Thyroid gland (tissue), 4 donors: ENCODE measurements at places on chromosomes 5 and 9. TPM values are rescaled to one million over a fixed set of nuclear protein-coding genes. Genes with fewer than 3 reads are reported as not detected.

GRCh38 chr9:129879103-129879699, 43.9 kb downstream of the USP20 start:
- DNase-seq = no peak
- H3K27me3 ChIP-seq = no peaks in the 10 kb centered on the region
- no peak overlapping the region for H3K27ac ChIP-seq
- H3K36me3 ChIP-seq = peaks cover 20% of the 10 kb centered on the region
- peaks cover 5% of the 10 kb centered on the region for H3K4me1 ChIP-seq

DNA sequence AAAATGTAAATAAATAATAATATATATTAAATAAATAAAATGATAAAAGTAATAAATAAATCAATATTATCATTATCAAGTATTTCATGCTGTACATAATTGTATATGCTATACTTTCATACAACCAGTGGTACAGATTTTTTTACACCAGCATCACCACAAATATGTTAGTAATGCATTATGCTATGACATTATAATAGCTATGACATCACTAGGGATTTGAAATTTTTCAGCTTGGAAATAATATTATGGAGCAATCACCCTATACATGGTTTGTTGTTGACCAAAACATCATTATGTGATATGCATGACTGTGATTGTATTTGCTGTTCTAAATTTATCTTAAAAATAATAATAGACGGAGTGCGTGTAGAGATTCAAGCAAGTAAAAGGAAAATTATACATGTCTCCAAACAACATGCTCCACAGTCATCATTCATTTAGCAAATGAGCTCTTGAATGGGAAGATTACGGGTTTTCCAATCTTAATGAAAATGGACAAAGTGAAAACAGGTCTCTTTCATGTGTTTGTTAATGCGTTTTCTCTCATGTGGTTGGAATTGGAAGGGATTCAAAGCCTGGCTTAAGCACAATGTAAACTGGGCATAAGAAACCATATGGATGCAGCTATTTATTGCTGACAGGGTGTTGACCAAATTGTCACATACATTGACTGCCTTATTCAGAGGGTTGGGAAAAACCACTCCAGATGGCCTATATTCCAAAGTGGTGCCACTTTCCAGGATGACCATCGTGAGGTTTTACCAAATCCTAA, 643.0 kb upstream of the RGMB start:
- DNase-seq = no peak
- no peak overlapping the region for H3K27ac ChIP-seq
- no peaks in the 10 kb centered on the region for H3K4me1 ChIP-seq
- no peaks in the 10 kb centered on the region for H3K27me3 ChIP-seq
- H3K36me3 ChIP-seq = no peaks in the 10 kb centered on the region

IPPK gene
- 8.3 TPM for total RNA-seq

EXD3 gene
- total RNA-seq = 22.2 TPM

SLC45A2 gene
- not detected for total RNA-seq
